Ammon's horn (tissue), 1 donor: ENCODE measurements at places on chromosomes 7 and 10.

- no peak for DNase-seq
These were observed 349.3 kb upstream of the SEMA3D start for GRCh38 chr7:85535974-85536729.

DNA sequence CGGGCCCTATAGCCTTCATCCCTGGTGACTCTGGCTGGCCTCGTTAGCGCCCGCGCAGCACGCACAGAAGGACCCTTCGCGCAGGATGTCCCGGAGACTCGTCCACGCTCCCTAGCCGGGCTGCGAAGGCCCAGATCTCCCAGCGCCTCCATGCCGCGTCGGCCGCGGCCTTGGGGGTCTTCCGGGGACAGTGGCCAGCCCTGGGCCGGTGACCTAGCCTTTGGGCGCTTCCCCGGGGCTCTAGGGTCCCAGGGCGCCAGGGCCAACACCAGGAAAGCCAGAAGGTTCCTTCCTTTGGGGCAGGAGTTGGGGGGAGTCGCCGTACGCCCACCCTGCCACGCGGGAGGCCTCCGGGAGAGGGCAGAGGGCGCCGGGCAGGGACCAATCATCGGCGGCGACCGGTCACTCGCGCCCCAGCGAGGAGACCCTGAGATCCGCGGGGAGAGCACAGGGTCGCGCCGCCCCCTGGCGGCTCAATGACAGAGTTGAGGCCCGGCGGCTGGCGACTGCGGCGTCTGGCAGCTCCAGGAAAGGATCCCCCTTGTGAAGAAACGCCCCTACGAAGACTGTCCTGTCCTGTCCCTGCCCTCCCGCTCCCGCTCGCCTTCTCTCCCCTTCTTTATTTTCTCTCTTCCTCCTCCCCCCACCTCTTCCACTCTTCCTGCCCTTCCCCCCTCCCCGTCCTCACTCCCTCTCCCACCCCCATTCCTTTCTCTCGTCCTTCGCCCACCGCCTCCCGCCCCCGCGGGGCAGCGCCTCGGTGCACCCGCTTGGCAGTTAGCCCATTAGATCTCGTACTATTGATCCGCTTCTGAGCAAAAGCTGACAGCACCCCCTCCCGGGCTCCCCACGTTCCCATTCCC, 62.3 kb upstream of the LBX1 start:
- DNase-seq, result peak; percentile 48

DNA sequence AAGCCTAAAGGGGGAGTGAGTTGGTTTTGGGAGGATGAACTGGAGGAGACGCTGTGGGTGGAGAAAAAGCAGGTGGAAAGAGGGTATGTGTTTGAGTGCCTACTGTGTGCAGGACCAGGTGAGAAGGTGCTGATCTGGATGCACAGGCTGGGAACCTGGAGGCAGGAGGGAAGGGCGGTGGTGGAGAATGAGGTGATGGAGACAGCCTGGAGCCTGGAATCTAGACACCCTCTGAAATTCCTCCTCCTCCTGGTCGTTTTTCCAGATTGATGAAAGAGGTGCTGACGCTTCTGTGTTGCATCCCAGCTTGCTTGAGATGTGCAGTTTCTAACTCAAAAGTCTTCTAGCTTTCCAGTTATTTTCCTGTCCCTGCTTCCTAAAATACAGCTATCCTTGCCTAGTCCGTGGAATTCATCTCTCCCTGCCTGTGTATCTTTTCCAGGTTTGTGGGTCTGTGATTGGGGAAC, 67.5 kb downstream of the LRMDA start:
- DNase-seq, result no peak

DNA sequence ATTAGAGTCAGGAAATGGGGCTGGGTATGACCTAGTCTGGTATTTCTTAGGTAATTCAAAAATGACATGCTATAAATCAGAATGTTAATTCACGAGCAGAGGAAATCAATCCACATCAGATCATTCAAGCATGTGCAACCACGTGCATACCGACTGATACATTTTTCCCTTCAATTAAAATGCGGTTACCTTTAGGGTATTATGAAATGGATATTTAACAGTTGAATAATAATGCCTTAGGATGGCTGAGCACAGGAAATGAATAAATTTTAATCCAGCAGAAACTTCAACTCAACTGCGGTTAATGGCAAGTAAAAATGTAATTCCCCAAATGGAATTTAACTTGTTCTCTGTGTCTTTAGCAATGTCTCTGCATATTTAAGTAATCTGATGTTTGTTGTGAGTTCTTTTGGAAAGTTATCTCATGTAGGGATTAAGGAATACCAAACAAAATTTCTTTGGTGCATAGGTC, 9.2 kb downstream of the CPA2 start:
- DNase-seq, result no peak

DNA sequence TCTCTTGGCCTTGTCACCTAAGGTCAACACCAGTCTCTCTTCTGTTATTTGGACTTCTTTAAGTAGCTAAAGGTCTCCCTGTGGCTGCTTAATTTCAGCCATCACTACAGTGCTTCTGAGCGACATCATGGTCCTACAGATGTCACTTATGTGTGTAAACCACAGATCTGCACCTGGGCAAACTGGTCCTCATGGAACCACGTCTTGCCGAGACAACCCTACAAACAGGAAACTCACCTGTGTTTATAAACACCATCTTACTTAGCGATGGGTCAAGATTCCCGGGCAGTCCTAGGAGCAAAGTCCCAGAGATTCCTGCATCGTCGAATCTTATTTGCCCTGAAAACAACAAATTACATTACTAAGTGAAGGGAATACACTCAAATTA, 27.8 kb downstream of the KLF6 start:
- DNase-seq, result no peak

DNA sequence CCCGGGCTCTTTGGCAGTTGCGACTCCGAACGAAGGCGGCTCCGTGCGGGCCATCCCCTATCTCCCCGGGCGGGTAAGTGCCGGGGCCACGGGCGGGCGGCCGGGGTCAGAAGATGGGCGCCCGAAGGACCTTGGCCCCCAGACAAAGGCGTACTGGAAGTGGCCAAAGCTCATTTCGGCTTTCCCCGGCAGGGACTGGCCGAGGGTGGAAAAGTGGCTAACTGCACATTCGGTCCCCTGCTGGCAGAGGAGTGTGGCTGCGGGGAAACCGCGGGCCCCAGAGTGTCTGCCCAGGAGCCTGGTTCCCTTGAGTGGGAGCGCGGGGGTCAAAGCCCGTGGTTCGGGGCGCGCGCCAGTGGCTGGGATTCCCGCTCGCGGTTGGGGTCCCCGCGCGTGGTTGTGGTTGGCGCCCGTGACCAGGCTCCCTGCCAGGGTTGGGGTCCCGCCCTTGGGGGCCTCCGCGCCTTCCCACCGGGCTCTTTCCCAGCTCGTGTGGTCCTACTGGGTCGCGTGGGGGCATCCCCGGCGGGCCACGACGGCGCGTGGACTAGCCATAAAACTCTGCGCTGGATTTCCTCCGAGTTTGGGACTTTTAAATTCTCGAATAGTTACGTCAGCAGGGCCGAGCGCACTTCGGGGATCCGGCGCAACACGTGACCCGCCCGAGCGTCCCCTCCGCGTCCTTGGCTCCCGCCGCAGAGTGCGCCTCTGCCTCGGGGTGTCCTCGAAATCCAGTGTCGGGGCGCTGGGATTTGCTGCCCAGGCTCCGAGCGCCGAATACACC, 124.4 kb downstream of the TACC2 start:
- no peak for DNase-seq

DNA sequence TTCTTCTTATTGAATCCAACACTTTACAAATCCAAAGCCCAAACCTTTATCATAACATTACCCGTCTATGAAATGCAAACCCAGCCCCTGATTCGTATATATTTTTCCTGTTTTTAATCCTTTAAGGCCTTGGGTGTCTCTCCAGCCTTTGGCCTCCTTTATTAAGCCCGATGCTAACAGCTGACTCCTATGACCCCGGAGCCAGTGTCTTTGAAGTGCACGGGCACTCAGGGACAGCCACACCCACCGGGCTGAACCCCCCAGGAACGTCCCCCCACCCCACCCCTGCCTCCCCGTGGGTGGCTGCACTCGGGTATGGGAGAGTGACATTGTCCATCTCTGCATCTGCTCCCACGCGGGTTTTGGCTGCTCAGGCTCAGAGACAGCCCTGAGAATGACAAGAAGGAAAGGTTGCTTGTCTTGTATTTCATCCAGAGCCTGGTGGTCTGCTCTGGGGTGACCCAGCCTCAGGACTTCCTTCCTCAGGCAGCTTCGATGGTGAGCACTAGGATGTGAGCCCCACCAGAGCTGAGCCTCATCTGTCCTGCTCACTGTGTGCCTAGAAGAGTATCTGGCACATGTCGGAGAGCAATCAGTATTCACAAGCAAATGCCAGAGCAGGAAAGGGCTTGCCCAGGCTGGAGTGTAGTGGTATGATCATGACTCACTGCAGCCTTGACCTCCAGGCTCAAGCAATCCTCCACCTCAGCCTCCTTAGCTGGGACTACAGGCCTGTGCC, 210.4 kb downstream of the SKIDA1 start:
- DNase-seq, result no peak

DNA sequence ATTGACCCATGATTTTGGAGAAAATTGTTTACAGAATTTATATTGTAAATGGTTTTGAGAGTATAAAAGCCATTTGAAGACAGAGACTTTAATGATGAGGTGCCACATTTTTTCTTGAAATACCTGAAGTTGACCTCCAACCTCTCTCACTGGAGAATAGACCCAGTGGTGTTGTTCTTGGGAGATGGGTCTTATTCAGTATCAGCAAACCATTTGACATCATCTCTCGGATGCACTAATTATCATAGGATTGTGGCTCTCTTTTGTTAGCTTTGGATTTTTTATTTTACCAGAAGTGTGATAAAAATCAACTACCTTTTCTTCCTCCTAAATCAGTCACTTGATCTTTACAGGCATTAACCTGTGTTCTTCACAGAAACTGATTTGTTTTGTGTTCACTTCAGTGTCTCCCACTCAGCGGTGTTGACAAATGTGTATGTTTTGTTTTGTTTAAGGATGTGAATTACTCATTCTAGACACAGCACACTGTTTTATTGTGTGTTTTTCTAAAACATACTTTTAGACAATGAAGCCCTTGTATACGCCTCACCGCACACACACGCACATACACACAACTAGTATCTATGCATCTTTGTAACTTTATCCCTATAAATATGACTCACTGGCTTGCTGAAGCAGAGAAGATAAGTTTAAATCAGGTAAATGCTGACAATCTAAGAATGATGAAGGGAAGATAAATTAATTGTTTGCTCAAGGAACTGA, 455.6 kb downstream of the INHBA start:
- no peak for DNase-seq

DNA sequence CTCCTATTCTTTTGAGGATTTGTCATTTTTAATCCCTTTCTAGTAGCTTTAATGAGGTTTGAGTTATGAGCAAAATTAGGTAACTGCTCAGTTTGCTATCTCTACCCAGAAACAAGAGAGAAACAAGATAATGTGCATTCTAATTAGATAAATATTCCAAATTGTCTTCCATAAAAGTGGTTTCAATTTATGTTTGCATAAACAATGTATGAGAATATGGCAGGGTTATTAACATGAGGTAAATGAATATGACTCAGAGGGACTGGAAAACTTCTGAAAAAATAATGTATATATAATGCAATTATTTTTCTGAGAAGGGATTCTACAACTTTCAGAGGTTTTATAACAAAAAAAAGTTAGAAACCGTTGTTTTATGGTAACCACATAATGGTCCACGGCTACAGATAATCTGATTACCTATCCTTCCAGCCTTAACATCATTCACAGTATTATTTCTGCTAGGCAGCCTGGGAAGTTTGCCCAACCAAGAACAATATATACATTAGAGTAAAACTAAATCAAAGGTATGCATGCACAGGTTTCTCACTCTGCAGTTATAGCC, 101.2 kb downstream of the CRPPA start:
- no peak for DNase-seq

DNA sequence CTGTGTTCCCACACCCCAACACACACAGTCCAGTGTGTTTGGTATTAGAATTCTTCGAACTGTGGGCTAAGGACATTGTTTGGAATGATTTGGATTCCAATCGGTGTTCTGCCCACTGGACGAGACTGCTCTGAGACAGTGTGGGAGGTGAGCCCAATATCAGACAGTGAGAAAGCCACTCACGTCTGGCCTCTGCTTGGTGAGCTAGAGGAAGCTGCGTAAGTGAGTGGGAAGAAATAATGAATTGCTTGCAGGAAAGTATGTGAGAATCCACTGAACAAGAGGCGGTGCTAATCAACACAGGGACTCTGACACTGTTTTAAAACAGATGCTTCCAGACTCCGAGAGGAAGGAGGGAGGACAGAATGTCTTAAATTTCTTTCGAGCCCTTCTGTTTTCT, 675.0 kb upstream of the ANKRD30A start:
- peak; percentile 8 for DNase-seq

DNA sequence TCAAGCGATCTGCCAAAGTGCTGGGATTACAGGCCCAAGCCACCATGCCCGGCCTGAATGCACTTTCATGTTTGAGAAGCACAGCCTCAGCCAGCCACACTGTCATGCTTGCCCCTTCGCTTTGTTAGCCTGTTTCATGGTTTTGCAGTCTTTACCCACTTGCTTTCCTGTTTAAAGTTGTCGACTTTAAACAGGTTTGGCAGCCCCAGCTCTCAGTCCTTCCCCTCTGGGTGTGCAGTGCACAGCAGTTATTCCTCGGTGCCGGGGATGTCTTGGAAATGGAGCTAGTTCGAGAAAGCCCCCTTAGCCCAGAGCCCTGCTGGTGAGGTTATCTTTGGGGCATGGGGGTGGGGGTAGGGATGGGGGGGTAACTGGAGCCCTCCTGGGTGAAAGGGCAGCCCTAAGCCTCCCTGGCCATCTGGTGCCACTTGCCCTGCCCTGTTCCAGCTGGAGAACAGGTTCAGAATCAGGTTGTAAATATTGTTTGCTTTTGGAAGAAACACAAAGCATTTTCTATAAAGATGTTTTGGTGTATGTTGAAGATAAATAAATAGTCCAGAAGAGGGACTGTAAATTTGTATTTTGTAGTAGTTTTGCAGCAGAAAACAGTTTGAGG, 14.8 kb downstream of the TSPAN14 start:
- no peak for DNase-seq

DNA sequence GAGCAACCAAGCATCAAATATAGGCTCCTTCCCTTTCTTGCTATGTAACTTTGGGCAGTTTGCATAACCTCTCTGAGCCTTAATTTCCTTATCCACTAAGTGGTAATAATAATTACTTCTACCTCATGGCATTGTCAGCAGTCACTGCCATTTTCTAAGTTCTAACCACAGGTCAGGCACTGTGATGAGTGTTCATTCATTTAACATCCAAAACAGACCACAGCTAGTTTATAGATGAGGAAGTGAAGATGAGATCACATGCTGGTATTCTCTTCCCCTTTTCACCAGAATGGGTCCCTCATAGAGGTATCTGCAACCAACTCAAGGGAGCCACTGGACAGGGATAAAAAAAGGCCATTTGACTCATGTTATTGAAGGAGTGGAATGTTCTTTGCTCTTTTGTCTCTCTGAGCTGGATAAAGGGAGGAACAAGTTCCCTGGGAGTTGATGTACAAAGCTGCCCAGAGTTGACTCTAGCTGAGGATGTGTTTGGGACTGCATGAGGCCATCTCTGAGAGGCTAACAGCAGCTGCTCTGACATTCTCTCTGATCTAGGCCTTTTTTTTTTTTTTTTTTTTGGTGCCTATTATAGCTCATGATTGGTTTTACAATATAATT, 65.0 kb downstream of the DNAJC12 start:
- DNase-seq, result peak; percentile 56
